A549 treated with GW870086 at 1 μM for 4 hours (cell line): ENCODE measurements at places on chromosomes 13 and 19. TPM values are rescaled to one million over a fixed set of nuclear protein-coding genes. Genes with fewer than 3 reads are reported as not detected.

Gene OR7A5
- total RNA-seq, result not detected in 5 replicates

Gene C19orf67
- not detected in 5 replicates for total RNA-seq

Gene NLRP7
- total RNA-seq, result 0.07 TPM in 1 of 5 replicates, not detected in the others

Gene ASF1B
- 29.1 to 32.6 TPM (median 30.7 TPM) in 5 replicates for total RNA-seq

Gene IGFLR1
- 7.6 to 13.3 TPM (median 10.2 TPM) in 5 replicates for total RNA-seq

Gene SHD
- not detected in 5 replicates for total RNA-seq

Gene PGLYRP2
- not detected in 5 replicates for total RNA-seq

Gene TEAD2
- total RNA-seq, result 12.6 to 19.1 TPM (median 17.7 TPM) in 5 replicates

Gene TUBA3C
- total RNA-seq, result not detected in 5 replicates

Gene COX7A1
- not detected in 5 replicates for total RNA-seq

Gene CEACAM21
- total RNA-seq, result not detected in 5 replicates

Gene ZNF284
- total RNA-seq, result 0.38 to 0.61 TPM (median 0.42 TPM) in 5 replicates

Gene ZNF8
- total RNA-seq, result 0.93 to 1.3 TPM (median 0.97 TPM) in 5 replicates

Gene PCDH17
- total RNA-seq, result 0.03 TPM in 1 of 5 replicates, not detected in the others

Gene CXCL17
- total RNA-seq, result 0.18 TPM in 1 of 5 replicates, not detected in the others

Gene KIR2DL1
- total RNA-seq, result not detected in 5 replicates

Gene LILRA1
- total RNA-seq, result not detected in 5 replicates

Gene FCAR
- not detected in 5 replicates for total RNA-seq

Gene NLRP11
- 0.03 to 0.07 TPM in 2 of 5 replicates, not detected in the others for total RNA-seq

Gene HSD17B14
- 12.3 to 16.2 TPM (median 13.0 TPM) in 5 replicates for total RNA-seq

Gene GNG8
- total RNA-seq, result not detected in 5 replicates

Gene ZNF524
- 12.5 to 17.5 TPM (median 16.0 TPM) in 5 replicates for total RNA-seq

Gene FLT3
- not detected in 5 replicates for total RNA-seq

Gene PSG3
- 0.07 to 0.20 TPM (median 0.15 TPM) in 4 of 5 replicates, not detected in the other for total RNA-seq

Gene TTYH1
- 0.21 to 0.30 TPM (median 0.25 TPM) in 4 of 5 replicates, not detected in the other for total RNA-seq

Gene ZNF562
- 4.9 to 7.0 TPM (median 6.3 TPM) in 5 replicates for total RNA-seq

Gene DHX34
- 27.5 to 38.3 TPM (median 34.1 TPM) in 5 replicates for total RNA-seq

Gene PEAK3
- 0.05 TPM in 1 of 5 replicates, not detected in the others for total RNA-seq

Gene CD79A
- total RNA-seq, result 0.66 to 1.3 TPM (median 0.91 TPM) in 5 replicates

Gene RAB8A
- total RNA-seq, result 49.7 to 83.1 TPM (median 52.4 TPM) in 5 replicates

Gene C19orf44
- total RNA-seq, result 2.0 to 2.8 TPM (median 2.6 TPM) in 5 replicates

Gene IL4I1
- 0.51 to 1.4 TPM (median 0.71 TPM) in 5 replicates for total RNA-seq

Gene ZNF350
- total RNA-seq, result 3.3 to 8.7 TPM (median 4.5 TPM) in 5 replicates

Gene GPR183
- total RNA-seq, result not detected in 5 replicates

Gene THSD8
- 7.3 to 16.4 TPM (median 14.3 TPM) in 4 of 5 replicates, not detected in the other for total RNA-seq

Gene ISOC2
- 51.3 to 61.4 TPM (median 58.4 TPM) in 5 replicates for total RNA-seq

Gene CYP2A7
- total RNA-seq, result not detected in 5 replicates

Gene MPV17L2
- 10.0 to 12.6 TPM (median 11.2 TPM) in 5 replicates for total RNA-seq

Gene CKM
- 0.10 TPM in 1 of 5 replicates, not detected in the others for total RNA-seq

Gene CLDN10
- 0.14 to 0.37 TPM (median 0.28 TPM) in 4 of 5 replicates, not detected in the other for total RNA-seq

Gene SPACA4
- 0.31 TPM in 1 of 5 replicates, not detected in the others for total RNA-seq

Gene LACC1
- total RNA-seq, result 3.1 to 4.2 TPM (median 3.6 TPM) in 5 replicates

Gene NDUFB7
- 181 to 199 TPM (median 193 TPM) in 5 replicates for total RNA-seq

Gene CABP5
- not detected in 5 replicates for total RNA-seq

Gene HPN
- total RNA-seq, result 0.15 to 0.23 TPM in 2 of 5 replicates, not detected in the others

Gene TNFRSF19
- 3.3 to 5.2 TPM (median 4.7 TPM) in 5 replicates for total RNA-seq

Gene KANK3
- 3.7 to 6.7 TPM (median 4.6 TPM) in 5 replicates for total RNA-seq

Gene FKRP
- 17.6 to 20.8 TPM (median 19.2 TPM) in 5 replicates for total RNA-seq

Gene SPRYD7
- total RNA-seq, result 7.4 to 9.7 TPM (median 9.2 TPM) in 5 replicates
